ENCODE measurements at places on chromosomes 16 and 17.

DNA sequence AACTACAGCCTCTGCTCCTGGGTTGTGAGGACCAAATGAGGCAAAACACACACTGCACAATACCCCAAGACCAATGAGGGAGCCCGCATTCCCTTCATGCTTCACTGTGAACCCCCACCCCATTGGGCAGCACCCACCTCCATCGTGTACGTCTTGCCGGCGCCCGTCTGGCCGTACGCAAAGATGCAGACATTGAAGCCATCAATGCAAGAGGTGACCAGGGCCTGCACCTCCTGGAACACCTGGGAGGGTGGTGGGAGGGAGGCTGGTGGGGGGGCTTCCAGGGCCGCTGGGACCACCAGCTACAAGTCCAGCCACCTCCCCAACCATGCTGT, 28.4 kb downstream of the KATNB1 start:
- no peak for DNase-seq

DNA sequence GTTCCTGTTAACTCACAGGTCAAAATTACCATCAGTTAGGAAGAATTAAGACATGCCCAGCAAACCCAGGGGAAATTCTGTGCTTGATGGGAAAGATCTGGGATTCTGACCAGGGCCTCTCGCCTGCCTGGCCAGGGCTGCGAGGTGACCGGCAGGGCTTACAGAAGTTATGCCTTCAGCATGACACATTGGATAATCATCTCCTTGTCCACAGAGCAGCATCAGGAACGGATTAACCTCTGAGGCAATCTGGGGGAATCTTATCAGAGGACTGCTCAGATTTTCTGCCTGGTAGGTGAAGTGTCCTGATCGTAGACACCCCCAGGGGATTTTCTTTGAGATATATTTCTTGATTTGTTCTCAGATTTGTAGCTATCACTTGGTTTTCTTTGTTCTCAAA, 172.5 kb downstream of the HS3ST3A1 start:
- no peak for DNase-seq

DNA sequence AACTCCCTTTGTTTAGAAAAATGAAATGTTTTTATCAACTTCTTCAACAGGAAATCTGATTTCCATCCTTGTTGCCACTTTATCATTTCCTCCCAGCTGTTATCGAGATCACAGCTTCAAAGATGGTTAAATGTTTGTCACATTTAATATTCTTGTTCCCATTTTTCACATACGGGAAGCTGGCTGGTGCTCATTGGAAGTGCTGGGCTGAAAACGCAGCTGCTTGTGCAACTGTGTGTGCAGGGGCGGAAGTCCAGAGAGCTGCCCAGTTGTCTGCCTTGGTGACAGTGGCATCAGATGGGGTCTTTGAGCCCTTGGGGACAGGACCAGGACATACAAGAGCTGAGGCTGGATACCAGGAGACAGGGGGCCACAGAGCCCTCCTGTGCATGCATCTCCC, 549.2 kb upstream of the CDH11 start:
- no peak for DNase-seq

DNA sequence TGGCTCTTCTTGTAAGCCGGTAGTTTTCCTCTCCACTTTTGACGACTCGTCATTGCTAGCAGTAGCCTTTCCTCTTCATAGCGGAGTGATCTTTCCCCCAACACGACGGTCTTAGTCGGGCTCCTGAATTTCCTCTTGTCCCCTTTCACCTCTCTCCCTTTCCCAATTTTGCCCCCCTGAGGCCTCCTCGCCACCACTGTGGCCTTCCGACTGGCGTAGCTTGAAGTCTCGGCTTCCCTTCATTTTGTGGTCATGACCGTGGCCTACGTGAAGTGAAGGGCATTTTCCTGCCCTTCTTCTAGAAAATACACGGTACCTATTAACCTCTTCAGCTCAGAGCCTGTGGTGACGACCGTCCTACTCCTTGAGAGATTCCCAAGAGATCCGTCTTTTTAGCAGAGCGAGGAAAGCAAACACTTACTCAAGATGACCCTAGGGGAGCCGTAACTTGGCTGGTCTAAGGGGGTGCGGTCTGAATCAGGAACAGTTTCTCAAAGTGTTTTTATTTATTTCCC, 787 bp downstream of the PRKAR1A start:
- no peak for DNase-seq

GRCh38 chr16:64754279-64754678, 367.6 kb downstream of the CDH11 start:
- DNase-seq: no peak

DNA sequence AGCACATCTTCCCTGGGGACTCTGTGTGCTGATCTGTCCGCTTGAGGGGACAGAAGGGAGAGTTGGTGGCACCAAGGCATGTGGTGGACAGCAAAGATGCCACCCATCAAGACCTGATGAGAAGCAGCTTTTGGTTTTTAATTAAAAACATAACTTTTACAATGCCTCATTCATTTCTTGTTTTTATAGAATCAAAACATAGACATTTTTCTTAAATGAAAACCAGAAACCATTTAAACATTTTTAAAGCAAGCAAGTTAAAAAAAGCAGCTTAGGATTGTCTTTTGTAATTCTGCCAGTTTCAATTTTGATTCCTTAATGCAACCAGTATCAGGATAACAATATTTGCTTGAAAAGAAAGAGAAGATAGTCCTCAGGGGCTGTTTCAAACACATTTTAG, 123.7 kb upstream of the AXIN2 start:
- no peak for DNase-seq

DNA sequence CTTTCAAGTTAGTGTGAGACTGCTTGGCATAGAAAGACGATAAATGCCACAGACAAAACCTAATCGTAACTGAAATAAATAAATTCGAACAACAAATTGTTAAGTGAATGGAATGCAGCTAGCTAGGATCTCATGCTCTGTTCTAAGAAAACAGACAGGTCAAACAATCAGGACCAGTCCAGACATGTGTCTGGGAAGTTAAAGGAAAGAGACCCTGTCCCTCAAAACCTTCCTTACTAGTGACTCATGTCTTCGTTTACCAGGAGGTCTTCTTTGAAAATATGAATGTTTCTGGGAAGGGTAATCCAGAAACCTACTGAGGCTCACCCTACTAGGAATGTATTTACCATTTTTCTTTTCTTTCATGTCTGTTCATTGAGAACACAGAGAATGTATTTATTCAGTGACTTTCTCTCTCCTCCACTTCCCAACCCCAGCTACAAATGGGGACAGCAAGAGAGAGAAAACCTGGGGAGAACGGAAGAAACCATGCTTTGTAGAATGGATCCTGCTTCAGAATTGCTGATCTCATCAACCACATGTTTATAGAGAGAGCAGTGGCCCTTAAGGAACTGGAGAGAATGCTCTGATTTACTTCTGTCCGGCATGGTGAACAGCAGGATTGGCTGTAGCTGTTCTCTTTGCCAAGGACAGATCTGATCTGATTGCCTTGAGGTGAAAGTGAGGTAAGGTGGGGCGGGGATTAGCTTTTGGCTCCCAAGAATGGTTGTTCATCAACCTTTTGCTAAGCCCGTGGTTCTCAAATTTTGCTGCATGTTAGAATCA, 39.4 kb upstream of the DHX8 start:
- DNase-seq: no peak

DNA sequence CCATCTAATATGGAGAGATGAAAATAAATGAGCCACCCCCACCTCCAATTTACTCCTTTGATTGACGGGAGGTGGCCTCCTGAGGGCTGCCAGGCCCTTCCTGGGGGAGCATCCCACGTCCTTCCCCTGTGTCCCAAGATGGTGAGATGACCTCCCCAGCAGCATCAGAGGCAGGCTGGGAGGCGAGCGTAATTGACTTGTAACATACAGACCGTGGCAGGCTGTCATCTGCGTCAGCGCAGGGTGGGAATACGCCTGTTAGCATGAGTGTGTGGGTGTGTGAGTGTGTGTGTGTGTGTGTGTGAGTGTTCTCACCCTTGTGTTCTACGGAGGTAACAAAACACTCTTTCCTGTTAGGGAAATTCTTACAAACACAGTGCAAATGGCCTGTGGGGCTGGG, 156.9 kb upstream of the CIBAR2 start:
- DNase-seq: no peak

DNA sequence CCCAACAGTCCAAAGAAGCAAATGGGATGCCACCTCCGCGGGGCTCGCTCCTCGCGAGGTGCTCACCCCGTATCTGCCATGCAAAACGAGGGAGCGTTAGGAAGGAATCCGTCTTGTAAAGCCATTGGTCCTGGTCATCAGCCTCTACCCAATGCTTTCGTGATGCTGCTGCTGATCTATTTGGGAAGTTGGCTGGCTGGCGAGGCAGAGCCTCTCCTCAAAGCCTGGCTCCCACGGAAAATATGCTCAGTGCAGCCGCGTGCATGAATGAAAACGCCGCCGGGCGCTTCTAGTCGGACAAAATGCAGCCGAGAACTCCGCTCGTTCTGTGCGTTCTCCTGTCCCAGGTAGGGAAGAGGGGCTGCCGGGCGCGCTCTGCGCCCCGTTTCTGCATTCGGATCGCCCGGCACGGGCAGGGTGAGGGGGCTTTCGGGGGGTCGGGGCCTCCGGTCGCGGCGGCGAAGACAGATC, at the start of gene CDH13:
CDH13 (plus strand) TSS at position 179 of the 471 bp plus-strand sequence.
- DNase-seq: no peak

- no peak for DNase-seq
Observed at GRCh38 chr16:87507351-87508069, 14.7 kb upstream of the ZCCHC14 start.

DNA sequence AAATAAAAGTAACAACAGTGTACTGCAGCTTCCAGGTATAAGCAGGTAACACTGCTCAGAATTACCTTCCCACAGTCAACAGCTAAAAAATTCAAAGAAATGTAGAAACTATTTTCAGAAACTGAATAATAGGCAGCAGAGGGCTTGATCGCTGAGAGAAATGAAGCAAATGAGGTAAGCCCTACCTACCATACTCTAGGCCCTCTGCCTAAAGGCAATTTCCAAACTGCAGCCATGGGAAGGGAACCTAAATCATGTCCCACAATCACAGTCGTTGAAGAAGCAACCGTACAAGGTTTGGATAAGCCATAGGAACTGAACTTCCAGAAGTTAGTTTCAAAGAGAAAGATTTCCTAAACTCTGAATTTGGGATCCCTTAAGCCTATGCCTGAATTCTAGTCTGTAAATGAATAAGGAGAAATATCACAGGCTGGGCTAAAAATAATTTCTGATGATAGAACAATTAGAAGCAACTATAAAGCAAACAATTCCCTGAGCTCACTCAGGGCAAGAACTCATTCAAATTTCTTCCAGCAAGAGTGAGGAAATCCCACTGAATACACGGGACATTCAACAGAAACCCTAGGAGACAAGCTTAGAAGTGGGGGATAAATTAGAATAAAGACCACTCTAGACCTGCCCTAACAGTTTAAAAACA, 24.5 kb downstream of the NCOR1 start:
- DNase-seq: no peak

- DNase-seq: no peak
Observed at GRCh38 chr16:73036074-73036826, 11.7 kb downstream of the ZFHX3 start.

DNA sequence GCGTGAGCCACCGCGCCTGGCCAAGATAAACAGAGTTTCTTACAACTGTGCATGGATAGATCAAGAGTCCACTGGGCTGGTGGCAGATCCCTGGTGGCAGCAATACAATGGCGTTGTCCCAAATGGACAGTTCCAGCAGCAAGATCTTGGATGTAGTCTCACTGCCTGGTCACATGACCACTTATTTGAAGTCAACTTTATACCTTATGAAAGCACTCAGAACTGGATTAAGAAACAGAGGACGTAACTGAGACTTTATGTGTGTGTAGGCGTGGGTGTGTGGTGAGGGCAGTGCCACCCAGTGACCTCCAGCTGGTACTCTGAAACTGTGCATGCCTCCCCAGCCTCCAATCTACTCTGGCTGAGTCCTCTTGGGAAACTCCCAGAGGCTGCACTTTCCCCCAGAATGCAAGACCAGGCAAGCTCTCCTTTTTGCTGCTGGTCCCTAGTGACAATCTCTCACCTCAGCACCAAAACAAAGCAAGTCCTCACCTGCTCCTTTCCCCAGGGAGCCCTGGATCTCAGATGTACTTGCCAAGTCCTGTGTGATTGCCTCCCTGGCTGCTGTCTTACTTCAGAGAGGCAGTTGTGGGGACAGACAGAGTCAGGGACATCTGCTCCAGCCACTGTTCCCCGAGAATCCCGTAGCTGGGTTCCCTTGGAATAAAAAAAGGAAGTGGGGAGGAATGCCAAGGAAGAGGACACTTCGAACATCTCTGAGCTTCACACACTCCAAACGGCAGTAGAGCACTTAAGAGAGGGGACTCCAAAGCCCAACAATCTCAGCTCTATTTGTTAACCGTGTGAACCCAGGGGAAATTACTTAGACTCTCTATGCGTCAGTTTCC, 11.7 kb upstream of the ST6GALNAC2 start:
- DNase-seq: no peak

- DNase-seq: no peak
Observed at GRCh38 chr16:24507959-24508480, 31.3 kb upstream of the RBBP6 start.

DNA sequence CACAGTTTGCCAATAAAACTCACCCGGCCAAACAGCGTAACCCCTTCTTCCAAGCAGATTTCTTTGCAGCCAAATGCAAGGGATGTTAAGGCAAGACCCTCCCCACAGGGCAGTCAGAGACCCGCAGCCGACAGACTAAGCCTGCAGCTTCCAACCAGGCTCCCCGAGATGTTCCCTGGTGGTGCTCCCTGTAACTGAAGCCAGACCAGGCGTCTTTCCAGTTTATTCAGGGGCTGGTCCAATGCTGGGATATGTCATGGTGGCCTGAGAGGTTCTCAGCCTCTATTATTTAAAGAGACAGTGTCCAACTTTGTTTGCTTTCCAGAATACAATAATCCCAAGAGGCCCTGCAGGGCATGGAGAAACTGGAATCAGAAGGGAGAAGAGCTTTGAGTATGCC, at the start of gene PMP22:
PMP22 (minus strand) TSS at position 196 of the 400 bp plus-strand sequence. CDS start 4,599 bp downstream, outside the sequence.
- no peak for DNase-seq

GRCh38 chr17:43932357-43932756, 9.9 kb downstream of the PPY start:
- no peak for DNase-seq

GRCh38 chr17:40461732-40462342, 18.6 kb downstream of the IGFBP4 start:
- DNase-seq: no peak
